NCI-H510A (cell line): ENCODE measurements at places on chromosomes 6 and 20.

- DNase-seq: no peak
Measured at GRCh38 chr6:91081452-91082067, 494.7 kb upstream of the MAP3K7 start.

DNA sequence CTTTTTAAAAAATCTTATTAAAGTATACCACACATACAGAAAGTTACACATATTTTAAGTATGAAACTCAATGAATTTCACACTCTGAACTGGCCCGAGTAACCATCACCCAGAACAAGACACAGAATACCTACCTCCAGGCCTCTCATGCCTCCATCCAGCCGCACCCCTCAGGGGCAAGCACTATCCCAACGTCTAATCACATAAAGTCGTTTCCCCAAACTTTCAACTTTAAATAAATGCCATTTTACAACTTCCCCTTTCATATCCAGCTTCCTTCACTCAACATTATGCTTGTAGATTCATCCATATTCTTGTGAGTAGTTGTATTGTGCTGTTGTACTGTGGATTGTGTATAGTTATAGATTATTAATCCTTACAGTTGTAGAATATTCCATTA is 539.1 kb downstream of the CD83 start:
- DNase-seq: no peak

- no peak for DNase-seq
Measured at GRCh38 chr20:13671916-13672378, 33.2 kb upstream of the TASP1 start.

GRCh38 chr20:21141825-21142224 is 15.9 kb downstream of the KIZ start:
- DNase-seq: no peak

GRCh38 chr20:18019068-18019467 is 38.6 kb downstream of the OVOL2 start:
- no peak for DNase-seq

- DNase-seq: no peak
Measured at GRCh38 chr6:72826037-72826436, 204.2 kb downstream of the KCNQ5 start.

- no peak for DNase-seq
Measured at GRCh38 chr6:1496092-1496491, 106.7 kb downstream of the FOXF2 start.

GRCh38 chr6:146422789-146423375 is 120.8 kb upstream of the RAB32 start:
- no peak for DNase-seq

DNA sequence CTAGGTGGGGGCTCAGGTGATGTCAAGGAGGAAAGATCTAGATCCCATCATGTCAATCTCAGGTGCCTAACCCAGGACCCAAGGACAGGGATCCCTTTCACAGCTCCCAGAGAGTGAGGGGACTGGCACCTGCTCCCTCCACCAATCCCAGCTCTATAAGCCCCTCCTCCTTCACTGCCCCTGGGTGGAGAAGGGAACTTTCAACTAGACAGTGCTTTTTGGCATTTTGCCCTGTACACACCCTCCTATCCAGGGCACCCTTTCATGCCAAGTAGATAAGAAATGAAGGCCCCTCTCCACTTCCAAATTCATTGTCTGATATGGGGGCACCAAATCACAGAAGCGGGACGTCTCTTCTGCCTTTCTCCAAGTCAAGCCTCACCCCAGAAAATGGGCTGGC is 61.6 kb downstream of the MDGA1 start:
- no peak for DNase-seq

DNA sequence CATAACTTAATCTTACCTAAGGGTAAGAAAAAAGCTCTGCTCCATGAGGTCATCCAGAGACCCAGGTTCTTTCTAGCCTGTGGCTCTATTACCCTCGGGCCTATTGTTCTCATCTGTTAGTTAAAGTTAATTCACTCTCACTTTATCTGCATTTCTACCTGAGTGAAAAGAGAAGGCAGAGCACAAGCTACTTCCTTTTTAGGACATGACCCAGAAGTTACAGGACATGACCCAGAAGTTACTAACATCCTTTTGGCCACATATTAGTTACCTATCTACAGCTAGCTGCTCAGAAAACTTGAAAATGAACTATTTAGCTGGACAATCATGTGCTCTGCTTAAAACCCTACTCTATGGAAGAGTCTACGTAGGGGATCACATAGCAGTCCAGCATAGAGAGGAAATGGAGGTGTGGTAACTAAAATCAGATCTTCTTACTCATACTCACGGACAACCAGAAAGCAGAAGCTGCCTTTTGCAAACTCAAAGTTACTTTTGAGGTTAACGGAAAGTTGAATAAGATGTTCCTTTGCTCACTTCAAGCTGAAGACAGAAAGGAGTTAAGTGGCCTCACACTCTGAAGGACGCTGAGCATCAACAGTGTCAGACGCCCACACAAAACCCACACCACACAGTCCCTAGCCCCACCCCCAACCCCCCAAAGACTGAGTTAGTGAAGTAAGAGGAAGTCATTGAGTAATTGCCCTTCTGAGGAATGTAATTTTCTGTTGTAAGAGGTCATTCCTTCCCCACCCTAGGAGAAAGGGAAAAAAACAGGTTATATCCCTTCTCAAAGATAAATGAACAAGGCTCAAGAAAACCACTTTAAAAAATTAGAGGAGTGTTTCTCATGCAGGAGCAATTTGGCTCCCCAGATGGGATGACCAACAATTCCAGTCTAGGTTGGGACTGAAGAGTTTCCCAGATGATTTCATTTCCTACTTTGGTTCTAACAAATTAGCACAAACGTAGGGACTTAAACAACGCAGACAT is 45.9 kb upstream of the TAB2 start:
- no peak for DNase-seq
